ENCODE measurements at places on chromosomes 3 and 15.

DNA sequence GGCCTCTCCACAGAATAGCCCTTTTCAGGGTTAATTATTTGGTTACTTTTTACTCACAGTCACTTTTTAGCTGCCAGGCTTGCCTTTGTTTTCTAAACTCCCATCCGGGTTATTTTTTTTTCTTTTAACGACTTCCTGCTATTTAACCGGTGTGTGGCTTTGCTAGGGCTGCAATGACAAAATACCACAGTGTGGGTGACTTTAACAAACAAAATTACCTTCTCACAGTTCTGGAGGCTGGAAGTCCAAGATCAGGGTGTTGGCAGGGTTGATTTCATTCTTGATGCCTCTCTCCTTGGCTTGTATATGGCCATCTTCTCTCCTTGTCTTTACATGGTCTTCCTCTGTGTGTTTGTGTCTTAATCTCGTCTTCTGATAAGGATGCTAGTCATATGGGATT lies 91.5 kb downstream of the IL1RAP start:
- no peak for DNase-seq

GRCh38 chr3:58200121-58200709 lies 10.6 kb downstream of the DNASE1L3 start:
- DNase-seq: no peak

GRCh38 chr3:33174711-33175414 lies 43.7 kb downstream of the SUSD5 start:
- DNase-seq: no peak

- no peak for DNase-seq
Measured at GRCh38 chr3:121794264-121794983, 40.4 kb downstream of the IQCB1 start.

DNA sequence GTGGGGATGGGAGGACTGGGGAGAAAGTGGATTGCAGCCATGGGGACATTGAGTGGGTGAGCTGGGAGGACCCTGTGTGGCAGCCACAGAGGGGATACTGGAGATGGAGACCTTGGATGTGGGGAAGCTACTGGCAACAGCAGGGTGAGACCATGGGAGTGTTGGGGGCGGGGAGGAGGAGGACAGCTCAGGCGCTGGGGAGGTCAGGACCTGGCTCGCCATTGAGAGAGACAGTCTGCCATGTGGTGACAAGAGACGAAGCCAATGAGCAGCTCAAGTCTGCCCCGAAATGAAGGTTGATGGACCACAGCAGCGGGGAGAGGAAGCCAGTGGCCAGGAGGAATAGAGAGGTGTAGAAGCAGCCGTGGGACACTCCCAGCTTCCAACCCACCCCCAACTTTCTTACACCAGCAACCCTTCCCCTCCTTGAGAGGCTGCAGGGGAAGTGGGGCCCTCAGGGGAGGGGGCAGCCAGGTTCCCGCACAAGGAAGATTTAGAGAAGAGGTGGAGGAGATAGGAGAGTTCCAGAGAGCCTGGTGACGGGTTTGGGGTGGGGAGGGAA lies 118.1 kb downstream of the ASB7 start:
- DNase-seq: no peak

- DNase-seq: no peak
Measured at GRCh38 chr15:76501726-76502125, 165.2 kb downstream of the ISL2 start.

GRCh38 chr3:123749711-123750110 lies 134.4 kb downstream of the MYLK start:
- DNase-seq: no peak

DNA sequence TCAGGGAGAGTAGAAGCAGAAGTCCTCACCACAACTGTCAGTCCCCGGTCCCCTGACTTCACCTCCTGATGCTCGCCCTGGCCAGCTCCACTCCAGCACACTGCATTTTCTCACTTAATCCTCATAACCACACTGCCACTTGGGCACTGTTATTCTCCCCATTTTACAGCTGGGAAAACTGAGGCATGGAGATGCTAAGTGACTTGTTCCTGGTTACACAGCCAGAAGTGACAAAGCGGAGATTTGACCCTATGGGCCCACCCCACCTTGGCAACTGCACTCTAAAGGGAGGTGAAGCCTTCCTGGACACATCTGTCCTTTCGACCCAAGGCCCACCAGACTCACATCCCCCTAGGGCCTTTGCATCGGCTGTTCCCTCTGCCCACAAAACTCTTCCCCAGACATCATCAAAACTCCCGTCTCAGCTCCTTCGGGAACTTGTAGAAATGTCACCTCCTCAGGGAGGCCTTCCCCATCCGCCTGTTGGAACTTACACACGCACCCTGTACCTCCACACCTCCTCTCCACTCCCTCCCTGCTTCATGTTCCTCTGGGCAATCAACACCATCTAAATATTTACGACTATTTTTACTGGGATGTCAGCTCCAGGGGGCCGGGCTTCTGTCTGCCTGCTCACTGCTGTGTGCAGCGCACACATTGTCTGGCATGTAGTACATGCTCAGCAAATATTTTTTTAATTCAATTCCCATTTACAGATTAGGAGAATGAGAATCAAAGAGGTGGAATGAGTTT lies 3.1 kb downstream of the GRIP2 start:
- no peak for DNase-seq

GRCh38 chr3:152173627-152174026 lies 95.1 kb upstream of the MBNL1 start:
- DNase-seq: no peak

- no peak for DNase-seq
Measured at GRCh38 chr3:148309390-148310035, 388.2 kb upstream of the AGTR1 start.

- no peak for DNase-seq
Measured at GRCh38 chr3:54427941-54428871, 305.9 kb downstream of the CACNA2D3 start.

DNA sequence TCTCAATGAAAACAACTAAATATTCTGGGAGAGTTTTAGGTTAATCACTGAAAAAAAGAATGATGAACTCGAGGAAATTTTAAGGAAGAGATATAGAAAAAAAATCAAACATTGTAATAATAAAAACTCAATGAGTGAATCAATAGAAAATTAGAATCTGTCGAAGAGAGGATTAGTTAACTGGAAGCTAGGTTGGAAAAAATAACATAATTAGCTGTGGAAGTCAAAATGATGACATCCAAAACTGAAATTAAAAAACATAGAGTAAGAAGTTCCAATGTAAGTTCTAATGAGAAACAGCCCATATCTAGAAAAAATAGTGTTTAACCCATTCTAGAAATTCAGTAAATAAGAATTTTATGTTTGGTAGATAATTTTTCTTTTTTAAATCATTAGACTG lies 299.3 kb upstream of the RARB start:
- DNase-seq: no peak

DNA sequence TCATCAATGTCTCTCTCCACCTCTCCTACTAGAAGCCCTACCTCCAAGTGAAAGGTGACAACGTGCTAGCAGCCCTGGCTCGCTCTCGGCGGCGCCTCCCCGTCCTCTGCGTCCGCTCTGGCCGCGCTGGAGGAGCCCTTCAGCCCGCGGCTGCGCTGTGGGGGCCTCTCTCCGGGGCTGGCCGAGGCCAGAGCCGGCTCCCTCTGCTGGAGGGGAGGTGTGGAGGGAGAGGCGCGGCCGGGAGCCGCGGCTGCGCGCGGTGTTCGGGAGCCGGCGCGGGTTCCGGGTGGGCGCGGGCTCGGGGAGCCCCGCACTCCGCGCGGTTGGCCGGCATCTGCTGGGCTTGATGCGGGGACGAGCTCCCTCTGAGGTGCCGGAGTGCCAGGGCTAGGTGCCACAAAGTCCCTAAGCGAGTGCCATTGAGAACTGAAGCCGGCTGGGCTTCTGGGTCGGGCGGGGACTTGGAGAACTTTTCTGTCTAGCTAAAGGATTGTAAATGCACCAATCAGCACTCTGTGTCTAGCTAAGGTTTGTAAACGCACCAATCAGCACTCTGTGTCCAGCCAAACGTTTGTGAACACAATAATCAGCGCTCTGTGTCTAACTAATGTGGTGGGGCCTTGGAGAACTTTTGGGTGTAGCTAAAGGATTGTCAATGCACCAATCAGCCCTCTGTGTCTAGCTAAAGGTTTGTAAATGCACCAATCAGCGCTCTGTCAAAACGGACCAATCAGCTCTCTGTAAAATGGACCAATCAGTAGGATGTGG lies 84.8 kb upstream of the ARRDC4 start:
- DNase-seq: no peak

- no peak for DNase-seq
Measured at GRCh38 chr3:49119439-49119838, 1.2 kb downstream of the USP19 start.

DNA sequence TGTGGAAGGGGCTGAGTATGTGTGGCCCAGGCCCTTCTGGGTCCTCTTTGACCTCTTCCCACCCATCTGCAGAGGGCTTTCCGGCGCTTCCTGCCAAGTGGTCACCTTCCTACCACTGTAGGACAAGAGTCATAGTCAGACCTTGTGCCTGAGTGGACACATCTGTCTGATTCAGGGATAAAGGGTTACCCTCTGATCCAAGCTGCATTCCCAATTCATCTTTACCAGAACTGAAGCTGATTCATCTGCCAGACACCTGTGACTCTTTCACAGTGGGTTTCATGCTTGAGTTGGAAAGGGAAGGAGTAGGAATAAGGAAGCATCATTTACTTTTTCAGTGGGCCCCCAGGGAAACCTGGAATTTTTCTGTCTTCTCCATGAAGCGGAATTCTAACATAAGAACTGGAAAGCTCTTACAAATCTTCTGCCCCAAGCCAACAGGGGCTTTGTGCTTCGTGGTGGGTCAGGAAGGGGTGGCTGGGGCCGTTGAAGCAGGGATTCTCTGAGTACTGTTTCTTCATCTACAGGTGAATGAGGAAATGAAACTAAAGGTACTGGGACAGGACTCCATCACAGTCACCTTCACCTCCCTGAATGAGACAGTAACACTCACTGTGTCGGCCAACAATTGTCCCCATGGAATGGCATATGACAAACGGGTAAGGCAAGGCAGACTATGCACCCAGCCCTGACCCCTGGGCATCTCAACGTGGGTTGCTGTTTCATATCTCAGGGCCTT lies 46.4 kb downstream of the C3orf20 start:
- DNase-seq: no peak

GRCh38 chr15:67244971-67245478 lies 9.4 kb downstream of the AAGAB start:
- DNase-seq: no peak

GRCh38 chr15:39365873-39366272 lies 215.0 kb upstream of the THBS1 start:
- no peak for DNase-seq

DNA sequence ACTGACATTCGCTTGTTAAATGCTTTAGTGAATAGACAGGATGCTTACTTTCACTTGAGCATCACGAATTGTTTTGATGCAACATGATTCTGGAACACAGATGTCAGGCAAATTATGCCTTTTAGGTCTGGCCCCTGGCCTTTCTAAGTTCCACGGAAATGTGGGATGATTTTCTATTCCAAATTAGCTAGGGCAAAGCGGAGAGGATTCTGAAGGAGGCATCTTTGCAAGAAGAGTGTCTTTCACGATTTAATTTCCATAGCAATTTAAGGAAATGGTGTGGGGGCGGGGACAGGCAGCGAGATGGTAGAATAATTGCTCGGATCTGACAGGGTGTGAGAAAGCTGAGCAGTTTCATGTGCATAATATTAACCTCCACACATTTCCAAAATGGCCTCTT lies 238.5 kb upstream of the KCNMB2 start:
- DNase-seq: no peak

- DNase-seq: no peak
Measured at GRCh38 chr15:92903631-92903965, 3.5 kb downstream of the CHD2 start.

DNA sequence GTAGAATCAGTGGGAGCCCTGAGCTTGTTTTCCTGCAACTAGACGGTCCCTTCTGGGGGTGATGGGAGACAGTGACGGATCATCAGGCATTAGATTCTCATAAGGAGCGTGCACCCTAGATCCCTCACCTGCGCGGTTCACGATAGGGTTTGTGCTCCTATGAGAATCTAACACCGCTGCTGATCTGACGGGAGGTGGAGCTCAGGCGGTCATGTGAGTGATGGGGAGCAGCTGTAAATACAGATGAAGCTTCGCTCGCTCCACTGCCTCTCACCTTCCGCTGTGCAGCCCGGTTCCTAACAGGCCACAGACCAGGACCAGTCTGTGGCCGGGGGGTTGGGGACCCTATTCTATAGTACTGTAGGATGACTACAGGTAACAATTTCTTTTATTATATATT lies 154.7 kb downstream of the CHSY1 start:
- no peak for DNase-seq

GRCh38 chr15:85582131-85583079 lies 202.0 kb downstream of the AKAP13 start:
- peak; percentile 30 for DNase-seq

GRCh38 chr15:61266921-61267320 lies 37.8 kb upstream of the RORA start:
- no peak for DNase-seq

DNA sequence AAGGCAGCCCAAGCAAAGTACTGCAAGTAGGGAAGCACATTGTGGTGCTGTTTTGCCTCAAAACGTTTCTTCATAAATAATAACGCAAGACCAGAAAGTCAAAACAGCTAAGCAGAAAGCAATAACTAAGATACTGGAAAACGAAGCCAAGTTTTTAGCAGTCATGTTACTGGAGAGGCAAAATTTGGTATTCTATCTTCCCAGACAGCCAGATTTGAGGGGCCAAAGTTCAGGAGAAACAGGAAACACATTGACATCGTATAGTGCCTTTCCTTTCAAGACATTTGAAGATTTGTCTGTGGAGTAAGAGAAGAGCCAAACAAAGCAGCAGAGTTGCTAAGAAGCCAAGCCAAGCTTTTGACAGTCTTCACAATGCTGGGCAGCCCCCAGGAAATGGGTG lies 843.6 kb upstream of the NECTIN3 start:
- DNase-seq: no peak

- DNase-seq: no peak
Measured at GRCh38 chr3:109346770-109347295, 9.5 kb upstream of the DPPA4 start.

DNA sequence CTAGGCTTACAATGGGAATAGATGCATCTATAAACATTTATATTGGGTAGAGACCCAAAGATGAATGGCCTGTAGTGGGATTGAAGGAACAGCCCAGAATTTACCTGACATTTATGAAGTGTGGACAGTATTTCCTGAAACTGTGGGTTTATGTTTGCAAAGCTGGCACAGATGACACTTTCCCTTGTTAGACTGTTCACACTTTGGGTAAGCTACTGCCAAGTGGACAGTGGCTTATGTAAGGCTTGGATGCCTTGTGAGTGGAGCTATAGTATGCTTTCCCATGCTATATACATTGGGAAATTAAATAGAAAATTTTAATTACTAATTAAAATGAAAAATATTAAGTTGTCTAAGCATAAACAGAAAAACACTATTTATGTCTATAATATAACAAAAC lies 48.5 kb downstream of the STARD9 start:
- no peak for DNase-seq

DNA sequence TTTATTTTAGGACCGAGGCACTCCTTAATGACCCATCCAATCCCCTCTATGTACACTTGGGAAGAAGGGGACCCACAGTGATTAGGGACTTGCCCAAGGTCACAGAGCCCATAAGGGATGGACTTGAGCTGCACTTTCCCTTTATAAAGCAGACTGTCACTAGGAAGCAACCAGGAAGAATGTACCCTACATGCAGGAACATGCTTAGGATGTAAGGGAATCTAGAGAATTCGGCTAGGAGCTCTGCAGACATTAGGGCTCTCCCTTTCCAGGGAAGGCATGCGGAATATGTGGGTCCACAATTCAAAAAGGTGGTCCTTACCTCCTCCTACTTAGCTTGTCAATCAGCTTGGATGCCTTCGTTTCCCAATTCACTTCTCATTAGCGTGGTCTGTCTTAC lies 78.7 kb downstream of the TMEM266 start:
- DNase-seq: no peak
